ENCODE measurements at places on chromosomes 7 and 10. TPM values are rescaled to one million over a fixed set of nuclear protein-coding genes. Genes with fewer than 3 reads are reported as not detected.
A peak's percentile ranks its signal among the peaks of the same experiment; 100 is the strongest.

- no peak for DNase-seq
Observed at GRCh38 chr7:128379900-128380479, 18.5 kb upstream of the PRRT4 start.

DNA sequence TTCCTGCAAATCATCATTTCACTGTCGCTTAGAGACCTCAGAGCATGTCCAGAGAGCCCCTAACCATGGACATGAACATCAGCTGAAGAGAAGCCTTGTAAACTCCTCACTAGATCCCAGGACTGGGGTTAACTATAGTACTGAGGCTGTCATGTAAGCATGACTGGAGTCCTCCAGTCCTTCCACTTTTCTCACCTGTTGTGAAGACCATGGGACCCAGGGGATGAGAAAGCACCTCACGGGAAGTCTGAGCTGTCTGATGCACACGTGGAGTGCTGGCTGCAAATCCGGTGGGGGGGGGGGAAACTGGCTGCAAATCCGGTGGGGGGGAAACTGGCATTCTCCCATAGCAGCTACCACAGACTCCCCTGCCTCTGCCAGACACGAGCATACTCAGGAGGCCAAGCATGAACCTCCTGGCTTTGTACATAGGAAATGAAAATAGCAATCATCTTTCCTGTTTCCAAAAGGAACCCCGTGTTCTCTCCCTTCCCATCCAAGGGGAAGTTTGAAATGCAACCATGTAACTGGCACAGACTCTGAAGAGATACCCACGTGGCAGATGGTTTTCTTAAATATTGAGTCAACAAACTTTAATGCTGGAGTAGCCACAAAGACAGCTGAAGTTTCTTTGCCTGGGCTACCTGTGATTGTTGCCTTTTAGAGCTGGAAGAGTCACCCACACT, 261.4 kb downstream of the ZMYND11 start:
- DNase-seq = no peak

DNA sequence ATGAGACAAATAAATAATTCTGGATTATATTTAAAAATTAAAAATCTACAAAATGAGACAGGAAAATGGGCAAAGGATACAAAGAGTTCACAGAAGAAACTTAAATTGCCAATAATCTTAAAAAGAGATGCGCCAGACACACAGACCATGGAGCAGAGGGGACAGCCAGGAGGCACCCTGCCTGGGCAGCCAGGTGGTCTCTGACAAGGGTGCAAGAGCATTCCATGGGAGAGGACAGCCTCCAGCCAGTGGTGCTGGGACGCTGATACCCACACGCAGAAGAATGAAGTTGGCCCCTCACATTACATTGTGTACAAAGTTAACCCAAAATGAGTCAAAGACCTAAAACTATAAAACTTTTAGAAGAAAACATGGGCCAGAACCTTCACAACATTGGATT, 106.3 kb downstream of the NKX6-2 start:
- DNase-seq = peak; percentile 18

DNA sequence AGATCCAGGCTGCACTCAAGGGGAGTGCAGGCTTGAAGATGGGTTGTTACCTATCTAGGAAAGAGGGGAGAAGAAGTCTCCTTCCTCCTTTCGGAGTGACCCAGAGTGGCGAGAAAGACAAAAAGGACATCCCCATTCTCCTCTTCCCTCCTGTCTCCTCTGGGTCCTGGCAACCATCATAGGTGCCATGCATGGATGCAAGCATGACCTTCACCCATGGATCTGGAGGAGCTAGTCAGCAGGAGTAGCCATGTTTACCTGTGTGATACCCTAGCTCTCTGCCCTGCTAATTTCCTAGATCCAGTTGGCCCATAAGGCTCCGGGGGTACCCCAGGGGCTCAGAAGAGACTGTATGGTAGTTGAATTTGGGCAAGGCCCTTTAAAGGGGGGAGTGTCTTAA, 17.2 kb upstream of the CROT start:
- DNase-seq = no peak

IKZF1 gene
- 5.1 TPM for total RNA-seq

TRIM4 gene
- 56.7 TPM for total RNA-seq

Data from suprapubic skin (tissue), 4 donors.